ENCODE measurements at places on chromosomes 7 and 10.

GRCh38 chr7:135734343-135734689, 6.3 kb upstream of the SLC13A4 start:
- DNase-seq = no peak

- DNase-seq = no peak
Observed at GRCh38 chr7:117424090-117424829, 3.0 kb downstream of the ASZ1 start.

GRCh38 chr7:117023325-117023854, 70.1 kb downstream of the ST7 start:
- DNase-seq = no peak

- no peak for DNase-seq
Observed at GRCh38 chr10:95761939-95762492, 6.1 kb downstream of the ENTPD1 start.

DNA sequence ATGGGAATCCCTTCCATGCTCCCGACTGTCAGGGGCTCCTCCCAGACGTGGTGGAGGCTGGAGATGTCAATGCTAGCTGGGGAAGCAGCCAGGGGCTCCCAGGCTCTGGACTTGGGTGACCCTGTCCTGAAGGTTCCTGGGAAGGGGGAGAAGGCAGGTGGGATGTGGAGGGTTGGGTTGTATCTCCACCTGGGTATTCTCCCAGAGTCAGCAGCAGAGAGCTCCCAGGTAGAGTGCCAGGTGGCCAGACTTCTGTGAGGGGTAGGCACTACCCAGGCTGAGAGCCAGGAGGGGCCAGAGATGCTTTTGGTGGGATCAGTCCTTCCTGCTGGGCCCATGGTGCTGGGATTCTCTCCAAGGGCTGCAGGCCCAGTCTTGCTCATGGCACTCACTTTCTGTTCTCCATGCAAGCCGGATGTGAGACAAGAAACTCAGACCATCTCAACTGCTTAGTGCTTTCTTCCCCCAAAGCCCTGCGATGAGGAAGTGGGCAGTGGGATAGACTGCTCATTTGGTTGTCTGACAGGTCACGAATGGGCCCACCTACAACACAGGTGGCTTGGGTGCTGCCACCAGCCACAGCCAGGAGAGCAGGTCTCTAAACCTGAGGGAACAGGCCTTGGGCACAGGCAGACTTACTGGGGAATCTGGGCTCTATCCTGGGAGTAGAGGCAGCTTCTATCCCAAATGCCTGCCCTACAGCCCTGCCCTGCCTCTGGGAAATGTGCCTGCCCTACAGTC, 52.5 kb upstream of the CAMK2B start:
- DNase-seq = no peak

DNA sequence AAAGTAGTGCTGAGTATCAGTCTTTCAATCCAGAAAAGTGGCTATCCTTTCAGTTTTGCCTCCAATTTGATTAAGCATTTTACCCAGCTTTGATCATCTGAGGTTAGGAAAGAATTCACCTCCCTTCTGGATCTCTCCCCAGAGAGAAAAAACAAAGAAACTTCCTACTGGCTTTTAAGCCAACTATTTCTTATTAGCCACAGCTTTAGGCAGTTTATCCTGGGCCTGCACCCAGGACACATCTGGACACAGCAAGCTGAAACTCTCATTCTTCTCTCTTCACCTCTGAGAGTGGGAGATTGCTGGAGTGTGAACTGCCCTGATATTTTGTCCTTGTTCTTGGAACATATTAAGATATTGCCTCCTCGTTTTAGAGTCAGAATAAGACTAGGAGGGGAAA, 43.5 kb upstream of the LSM8 start:
- no peak for DNase-seq

- DNase-seq = no peak
Observed at GRCh38 chr7:95919556-95919955, 147.2 kb downstream of the DYNC1I1 start.

- no peak for DNase-seq
Observed at GRCh38 chr7:29199776-29200175, 5.2 kb downstream of the CHN2 start.

GRCh38 chr7:82131215-82131614, 312.4 kb downstream of the CACNA2D1 start:
- peak; percentile 29 for DNase-seq

- DNase-seq = peak; percentile 95
Observed at GRCh38 chr7:2109936-2110609, 122.7 kb downstream of the MAD1L1 start.

- no peak for DNase-seq
Observed at GRCh38 chr7:3937146-3937545, 636.1 kb downstream of the SDK1 start.

- no peak for DNase-seq
Observed at GRCh38 chr7:44967571-44968446, 11.0 kb downstream of the MYO1G start.
